ENCODE measurements at places on chromosomes 13 and 19.
A peak's percentile ranks its signal among the peaks of the same experiment; 100 is the strongest.

- DNase-seq = no peak
Measured at GRCh38 chr19:5074407-5074806, 105.5 kb downstream of the KDM4B start.

- no peak for DNase-seq
Measured at GRCh38 chr19:5827342-5827890, 12.1 kb downstream of the FUT6 start.

DNA sequence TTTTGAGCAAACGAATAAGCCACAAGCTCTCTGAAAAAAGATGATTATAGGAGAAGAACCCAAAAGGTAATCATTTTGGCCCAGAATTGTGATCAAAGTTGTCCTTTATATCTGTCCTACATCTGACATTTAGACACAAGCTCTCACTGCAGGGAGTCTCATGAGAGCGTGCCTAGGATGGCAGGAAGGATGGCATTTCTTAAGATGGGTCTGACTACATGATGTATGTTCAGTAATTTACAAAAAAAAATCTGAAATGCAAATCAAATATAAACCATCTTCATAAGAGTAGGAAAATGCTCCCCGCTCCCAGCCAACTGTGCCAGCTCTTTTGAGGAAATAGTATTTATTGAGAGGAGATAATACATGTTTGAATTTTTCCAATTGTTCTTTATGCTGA lies 81.0 kb upstream of the MBNL2 start:
- no peak for DNase-seq

DNA sequence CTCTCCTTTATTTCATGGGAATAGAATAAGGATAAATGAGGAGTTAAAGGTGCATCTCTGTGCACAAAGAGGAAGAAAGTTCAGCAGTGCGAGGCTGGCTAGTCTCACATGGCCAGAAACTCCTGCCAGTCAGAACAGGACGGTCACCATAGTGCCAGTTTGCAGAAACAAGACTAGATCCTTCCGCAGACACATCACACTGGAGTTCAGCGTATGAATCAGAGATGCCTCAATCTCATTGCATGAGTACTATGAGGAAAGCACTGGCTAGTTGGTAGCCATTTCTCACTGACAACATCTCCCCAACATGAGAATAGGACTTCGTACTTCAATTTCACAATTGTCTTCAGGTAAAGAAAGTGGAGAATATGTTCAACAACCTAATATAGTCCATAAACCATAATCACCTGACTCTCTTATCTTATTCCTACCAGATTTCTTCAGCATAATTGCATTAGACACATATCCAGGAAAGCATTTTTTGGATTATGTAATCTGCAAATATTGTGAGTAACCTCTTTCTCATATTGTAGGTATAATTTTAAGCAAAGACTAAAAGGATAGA lies 34.9 kb downstream of the RXFP2 start:
- DNase-seq = no peak

- DNase-seq = no peak
Measured at GRCh38 chr19:29389495-29389894, 136.3 kb upstream of the VSTM2B start.

- DNase-seq = peak; percentile 83
Measured at GRCh38 chr19:54473071-54473891, at the start of gene CDC42EP5. Gene CDC42EP5 (minus strand): TSS chr19:54473296. CDS start chr19:54465547, 7,749 bp downstream.

GRCh38 chr13:50888362-50888761 lies 21.2 kb upstream of the RNASEH2B start:
- DNase-seq = no peak

DNA sequence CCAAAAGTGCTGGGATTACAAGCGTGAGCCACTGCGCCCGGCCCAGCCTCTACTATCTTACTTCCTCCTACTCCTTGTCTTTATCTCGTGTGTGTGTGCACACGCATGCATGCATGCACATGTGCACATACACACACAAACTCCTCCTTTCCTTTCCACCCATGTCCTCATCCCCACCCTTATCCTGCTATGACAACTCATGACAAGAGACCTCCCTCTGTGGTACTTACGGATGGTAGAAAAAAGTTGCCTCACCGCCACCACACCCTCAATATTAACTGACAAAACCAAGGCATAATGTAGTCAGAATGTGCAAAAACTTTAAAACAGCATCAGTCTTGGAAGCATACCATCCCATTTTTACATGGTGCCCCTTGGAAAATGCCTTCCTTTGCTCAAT lies 15.9 kb upstream of the EEF1AKMT1 start:
- DNase-seq = no peak

GRCh38 chr13:99415014-99415650 lies 86.1 kb upstream of the TM9SF2 start:
- DNase-seq = no peak

GRCh38 chr13:102642475-102642874 lies 45.7 kb downstream of the TPP2 start:
- DNase-seq = no peak

DNA sequence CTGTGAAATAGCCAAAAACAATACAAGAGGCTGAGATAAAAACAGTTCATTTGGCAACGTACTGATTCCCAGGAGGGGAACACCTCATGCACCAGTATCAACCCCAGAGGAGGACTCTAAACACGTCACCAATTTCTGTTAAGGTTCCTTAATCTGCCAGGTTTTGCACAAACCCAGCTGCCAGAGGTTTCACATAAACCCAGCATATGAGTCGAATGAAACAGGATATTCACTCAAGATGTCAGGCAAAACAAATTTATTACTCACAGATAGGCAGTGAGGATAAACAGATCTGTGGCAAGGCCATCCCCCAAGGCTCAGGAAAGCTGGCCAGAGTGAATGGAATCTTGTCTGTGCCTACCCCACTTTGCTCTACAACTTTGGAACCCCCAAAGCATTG lies 210.9 kb downstream of the GPC5 start:
- DNase-seq = no peak

DNA sequence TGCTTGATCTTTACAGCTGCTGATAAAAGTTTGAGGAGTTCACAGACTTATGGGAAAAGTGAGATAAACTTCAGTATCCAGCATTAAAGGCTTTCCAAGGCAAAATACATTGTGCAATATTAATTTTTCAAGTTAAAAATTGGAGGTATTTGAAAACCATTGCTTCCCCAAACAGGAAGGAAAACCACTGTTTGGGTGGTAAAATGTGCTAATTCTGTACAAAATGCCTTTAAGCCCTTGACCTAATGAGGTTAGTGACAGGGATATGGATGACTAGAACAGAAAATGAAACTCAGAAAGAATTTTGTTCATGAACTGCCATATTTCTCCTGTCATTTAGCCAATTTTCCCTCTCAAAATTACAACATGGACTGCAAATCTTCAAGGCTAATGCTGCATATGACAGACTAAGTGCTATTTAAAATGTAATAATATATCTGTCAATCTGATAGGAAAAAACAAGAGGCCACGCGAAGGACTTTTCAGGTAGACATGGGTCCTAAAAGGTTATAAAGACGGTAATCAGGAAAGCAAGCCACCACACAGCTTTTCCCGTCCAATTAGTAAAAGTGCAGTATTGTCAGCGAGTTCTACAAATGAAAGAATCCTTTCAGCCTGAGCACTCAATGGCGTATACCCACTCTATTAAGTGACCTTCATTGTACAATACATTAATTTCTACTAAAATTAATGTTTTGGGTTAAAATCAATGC lies 212.8 kb downstream of the ENOX1 start:
- no peak for DNase-seq

- peak; percentile 42 for DNase-seq
Measured at GRCh38 chr13:22940736-22941135, 240.0 kb upstream of the SGCG start.

GRCh38 chr19:11236324-11237301 lies 2.8 kb upstream of the ANGPTL8 start:
- no peak for DNase-seq

GRCh38 chr19:46441866-46442265 lies 13.1 kb upstream of the PNMA8C start:
- no peak for DNase-seq

- no peak for DNase-seq
Measured at GRCh38 chr19:5165697-5166019, 175.0 kb downstream of the PTPRS start.

DNA sequence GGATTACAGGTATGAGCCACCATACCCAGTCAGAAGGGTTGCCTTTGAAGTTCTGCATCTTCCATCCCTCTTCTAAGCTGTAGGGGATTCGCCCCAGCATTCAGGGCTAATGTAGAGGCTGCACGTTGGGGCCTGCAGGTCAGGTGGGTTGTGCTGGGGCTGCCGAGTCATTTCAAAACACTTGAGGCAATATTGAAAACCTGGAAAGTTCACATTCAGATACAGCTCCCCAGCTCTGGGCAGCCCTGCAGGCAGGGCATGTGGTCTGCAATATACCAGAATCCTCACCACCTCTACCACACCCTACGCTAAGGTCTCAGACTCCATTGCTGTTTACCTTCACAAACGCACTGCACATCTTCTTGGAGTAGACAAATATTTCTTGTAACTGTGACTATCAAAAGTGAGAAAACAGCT lies 24.6 kb downstream of the CCNE1 start:
- DNase-seq = no peak

- no peak for DNase-seq
Measured at GRCh38 chr13:32453981-32454380, 26.1 kb upstream of the N4BP2L1 start.

DNA sequence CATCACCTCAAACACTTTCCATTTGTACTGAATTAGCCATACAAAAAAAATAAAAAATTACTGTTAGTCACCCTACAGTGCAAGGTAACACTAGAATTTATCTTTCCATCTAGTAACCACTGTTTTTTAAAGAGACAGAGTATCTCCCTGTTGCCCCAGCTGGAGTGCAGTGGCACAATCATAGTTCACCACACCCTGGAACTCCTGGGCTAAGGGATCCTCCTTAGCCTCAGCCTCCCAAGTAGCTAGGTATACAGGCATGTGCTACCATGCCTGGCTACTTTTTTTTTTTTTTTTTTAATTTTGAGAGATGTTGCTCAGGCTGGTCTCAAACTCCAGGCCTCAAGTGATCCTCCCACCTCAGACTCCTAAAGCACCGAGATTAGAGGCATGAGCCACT lies 17.9 kb downstream of the ANKRD10 start:
- no peak for DNase-seq

- DNase-seq = peak; percentile 77
Measured at GRCh38 chr13:30355384-30355699, 48.0 kb upstream of the KATNAL1 start.

GRCh38 chr13:79988573-79988972 lies 352.4 kb downstream of the SPRY2 start:
- no peak for DNase-seq

DNA sequence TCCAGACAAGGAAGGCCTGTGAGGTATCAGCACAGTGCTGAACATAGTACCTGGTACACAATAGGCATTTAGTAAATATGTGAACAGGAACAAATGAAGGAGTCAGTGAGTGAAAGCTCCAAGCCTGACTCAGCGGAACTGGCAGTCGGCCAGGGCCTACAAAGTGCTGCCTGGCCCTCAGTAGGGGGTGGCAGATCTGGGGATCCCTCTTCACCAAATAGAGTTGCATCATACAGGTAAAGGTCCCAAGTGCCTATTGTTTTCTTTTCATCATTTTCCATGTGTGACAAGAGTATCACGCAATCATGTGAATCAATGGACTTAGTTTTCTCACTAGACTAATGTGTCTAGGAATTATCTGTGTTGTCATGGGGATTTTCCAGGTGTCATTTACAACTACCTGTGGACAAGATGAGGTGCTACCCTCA lies 9.2 kb downstream of the CYP2B6 start:
- DNase-seq = no peak

DNA sequence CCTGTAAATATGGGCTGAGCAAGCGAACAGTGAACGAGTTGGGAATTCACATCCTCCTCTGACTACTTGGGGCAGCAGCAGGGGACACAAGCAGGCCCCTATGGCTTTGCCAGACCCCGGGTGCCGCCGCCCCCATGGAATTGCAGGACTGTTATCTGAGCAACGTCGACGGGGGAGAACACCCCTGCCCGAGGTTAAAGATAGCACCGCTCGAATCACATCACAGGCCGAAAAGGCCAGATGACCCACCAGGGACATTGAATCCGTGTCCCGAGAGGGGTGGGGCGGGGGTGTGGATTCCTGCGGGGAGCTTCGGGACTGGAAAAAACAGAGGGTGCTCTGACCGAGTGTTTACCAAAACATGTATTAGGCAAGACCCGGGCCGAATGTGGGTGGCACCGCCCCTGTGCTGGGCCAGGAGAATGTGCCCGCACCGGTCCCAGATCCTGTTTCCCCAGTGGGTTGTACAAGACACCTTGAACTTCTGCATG lies 9.1 kb downstream of the FEM1A start:
- peak; percentile 66 for DNase-seq

GRCh38 chr19:16185768-16186123 lies 536 bp downstream of the FAM32A start:
- peak; percentile 81 for DNase-seq

DNA sequence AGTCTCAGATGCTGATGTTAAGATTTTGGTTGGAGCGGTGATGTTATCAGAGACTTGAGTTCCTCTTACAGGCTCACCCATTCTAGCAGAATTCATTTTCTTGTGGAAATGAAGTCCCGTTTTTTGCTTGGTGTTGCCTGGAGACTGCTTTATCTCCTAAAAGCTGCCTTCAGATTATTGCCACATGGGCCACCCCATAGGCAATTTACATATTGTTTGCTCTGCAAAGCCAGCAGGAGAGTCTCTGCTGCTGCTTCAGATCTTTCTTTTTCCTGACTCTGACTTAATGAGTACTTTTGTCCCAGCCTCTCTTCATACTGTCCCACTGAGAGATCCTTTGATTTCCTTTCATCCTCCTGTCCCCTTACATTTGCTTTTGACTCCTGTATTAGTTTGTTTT lies 114.6 kb downstream of the TDRD3 start:
- DNase-seq = no peak

DNA sequence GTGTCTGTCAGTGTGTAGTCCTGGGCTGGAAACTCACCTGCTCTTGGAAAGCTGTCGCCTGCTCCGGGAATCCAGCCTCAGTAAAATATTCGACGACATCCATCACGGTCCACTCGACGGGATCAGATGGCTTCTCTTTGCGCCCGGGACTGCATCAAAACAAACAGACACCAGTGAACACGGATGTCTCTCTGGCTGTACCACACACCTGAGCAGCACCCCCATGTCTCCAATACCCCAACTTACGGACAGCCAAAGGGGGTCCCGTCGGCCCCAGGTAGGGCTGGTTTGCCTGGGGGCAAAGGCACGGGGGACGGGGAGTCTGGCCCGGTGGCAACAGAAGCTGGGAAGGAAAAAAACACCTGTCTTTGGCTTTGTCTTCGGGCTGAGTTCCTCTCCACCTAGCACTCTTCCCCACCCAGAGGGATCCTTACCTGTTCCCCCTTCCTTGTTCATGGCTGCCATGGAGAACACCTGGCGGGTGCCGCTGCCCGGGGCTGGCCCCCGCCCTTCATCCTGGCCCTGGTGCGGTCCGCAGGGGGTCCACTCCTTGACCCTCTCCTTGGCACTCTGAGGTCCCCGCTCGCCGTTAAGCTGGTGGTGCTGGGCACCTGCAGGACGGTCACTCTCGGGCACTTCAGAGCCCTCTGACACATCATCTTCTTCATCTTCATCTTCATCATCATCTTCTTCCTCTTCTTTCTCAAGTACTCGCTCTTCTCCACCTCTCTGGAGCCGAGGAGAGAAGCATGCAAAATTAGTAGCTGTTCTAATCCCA lies 1.7 kb downstream of the SAMD1 start:
- no peak for DNase-seq

- DNase-seq = peak; percentile 91
Measured at GRCh38 chr19:2186071-2186846, 22.5 kb downstream of the DOT1L start.
